Hippocampal formation (tissue), 2 donors: ENCODE measurements at places on chromosomes 1 and 21.

- no peak for DNase-seq
These were observed 66.1 kb upstream of the PLA2G4A start for GRCh38 chr1:186762653-186763052.

GRCh38 chr1:161733526-161733925 lies 12.2 kb downstream of the FCRLB start:
- DNase-seq, result no peak

DNA sequence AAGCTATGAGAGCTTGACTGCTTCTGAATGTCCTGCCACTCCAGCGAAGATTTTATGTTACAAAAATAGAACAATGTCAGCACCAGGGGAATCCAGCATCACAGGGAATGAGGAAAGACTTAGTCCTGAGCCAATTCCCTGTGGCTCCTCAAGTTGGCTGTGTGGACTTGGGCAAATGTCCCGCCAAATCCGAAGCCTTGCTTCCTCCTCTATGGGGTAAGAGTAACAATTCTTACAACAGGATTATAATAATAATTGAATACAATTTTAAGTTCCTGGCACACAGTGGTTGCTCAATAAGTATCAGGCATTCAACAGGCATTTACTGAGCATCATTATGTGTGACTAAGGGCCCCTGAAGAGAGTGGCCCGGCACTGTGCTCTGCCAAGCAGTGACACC lies 44.4 kb downstream of the STPG1 start:
- no peak for DNase-seq

DNA sequence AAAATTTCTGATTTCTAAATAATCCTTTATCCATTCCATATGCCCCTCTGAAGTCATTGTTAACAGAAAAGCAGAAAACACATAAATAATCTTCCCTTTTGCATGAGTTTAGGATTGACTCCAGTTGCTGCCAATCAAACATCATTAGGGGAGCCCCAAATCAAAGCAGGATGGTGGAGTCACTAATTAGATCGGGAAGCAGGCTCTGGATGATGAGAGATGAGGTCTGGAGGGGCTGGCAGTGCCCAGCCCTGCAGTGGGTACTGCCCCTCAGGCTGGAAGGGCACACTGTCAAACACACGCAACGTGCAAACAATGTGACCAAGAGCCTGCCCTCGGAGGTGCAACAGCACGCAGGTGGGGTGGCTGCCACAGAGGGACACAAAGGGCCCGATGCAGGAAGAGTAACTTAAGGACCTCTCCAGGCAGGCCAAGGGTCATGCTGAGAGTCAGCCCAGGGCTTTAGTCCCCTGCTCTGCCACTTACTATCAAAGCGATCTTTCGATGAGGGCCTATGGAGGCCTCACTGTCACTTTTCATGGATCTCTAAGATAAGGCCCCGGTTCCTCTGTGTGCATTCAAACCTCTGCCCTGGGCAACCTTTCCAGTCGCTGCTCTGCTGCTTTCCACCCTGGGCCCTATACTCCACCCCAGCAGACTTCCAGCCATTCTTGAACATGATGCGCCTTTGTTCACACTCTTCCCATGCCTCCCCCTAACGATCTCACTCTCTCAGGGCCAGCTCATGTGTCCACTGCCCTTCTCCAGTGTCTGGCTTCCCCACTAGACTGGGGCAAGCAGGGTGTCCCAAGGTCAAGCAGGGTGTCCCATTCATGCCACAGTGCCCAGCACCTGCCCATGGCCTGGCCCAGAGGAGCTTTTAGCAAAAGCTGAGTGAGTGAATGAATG lies 98.9 kb downstream of the DMRTB1 start:
- DNase-seq, result no peak

DNA sequence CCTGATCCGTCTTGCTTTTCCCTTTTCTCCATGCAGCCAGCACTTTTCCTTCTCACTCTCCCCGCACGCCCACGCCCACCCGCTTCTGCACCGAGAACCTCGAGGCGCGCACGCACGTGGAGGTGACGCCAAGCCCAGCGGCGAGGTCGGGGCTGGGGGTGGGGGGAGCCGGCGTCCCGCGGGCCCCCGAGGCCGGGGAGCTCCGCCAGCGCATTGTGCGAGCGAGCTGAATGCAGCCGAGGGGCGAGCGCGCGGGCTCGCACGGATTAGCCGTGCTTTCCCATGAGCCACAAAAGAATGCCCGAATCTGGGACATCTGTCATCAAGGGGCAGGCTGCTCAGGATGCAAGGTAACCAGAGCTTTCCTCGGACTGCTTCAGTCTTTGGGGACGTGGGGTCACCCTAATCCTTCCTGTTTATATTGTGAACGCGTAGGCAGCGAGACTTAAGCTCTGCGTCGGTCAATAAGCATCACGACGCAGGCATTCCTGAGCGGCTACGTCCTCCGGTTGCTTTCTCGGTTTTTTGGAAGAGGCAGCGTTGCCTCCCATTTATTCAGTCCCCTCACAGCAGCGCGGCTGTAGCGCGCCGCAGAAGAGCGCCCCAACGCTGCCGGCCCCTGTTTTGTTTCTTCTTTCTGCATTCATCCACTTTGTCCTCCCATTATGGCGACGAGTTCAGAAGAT lies 67.3 kb upstream of the AKT3 start:
- DNase-seq, result peak; percentile 27
